ENCODE measurements at places on chromosomes 11 and 22.

GRCh38 chr11:119373921-119374631 is 7.4 kb downstream of the USP2 start:
- peak; percentile 74 for DNase-seq

DNA sequence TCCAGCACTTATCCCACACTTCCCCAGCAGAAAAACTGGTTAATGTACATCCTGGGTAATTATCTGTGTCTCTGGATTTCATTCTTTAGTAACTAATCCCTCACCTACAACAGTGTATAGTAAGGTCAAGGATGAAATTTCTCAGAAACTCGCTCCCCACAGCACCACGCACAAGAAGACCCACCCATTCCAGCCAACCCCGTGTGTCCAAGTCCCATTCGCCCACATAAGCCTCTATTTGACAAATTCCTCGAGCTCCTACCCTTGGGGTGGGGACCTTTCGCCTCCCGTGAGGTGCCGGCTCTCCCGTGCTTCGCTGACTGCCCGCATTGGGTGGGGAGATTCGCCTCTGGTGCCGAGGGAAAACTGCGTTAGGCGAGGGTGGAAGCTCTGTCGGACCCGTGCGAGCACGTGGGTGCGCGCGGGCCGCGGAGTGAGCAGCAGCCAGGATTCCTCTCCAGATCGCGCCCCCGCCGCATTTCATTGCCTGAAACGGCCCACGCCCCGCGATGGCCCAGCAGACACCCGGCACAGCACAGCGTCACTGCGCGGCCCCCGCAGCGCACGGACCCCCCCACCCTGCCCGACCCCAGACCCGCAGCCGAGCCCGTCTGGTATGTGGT is 866 bp downstream of the EXPH5 start:
- DNase-seq = peak; percentile 70

DNA sequence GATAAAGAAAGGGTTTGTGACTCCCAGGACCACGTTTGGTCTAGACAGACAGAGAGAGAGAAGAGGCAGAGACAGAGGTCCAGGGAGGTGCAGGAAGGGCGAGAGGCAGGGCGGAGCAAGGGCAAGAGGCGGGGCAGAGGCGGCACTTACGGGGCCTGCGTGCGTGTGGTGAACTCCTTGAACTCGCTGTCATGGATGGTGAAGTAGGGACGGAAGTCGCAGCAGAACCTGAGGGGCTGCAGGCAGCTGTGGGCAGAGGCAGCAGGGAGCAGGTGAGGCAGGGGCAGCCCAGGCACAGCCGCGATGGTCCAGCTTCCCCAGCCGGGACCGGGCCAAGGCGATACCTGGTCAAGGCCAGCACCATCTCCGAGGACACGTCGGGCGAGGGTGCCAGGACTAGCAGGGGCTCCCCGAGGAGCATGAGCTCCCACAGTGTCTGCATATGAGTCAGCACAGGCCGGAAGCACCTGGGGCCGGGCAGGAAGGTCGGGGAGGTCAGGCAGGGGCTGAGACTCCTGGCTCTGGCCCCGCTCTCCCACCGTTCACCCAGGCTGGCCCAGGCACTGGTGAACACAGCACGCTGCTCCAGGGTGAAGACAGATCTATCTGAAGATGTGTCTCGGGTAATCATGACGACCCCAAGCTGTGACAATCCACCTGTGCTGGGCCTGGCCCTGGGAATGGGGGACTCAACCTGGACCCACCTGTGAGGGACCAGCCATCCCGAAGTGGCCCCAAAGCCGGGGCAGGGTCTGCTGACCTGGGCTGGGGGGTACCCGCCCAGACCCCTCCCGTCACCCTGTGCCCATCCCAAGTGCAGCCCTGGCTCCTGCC is 7.2 kb upstream of the PLXNB2 start:
- no peak for DNase-seq

- DNase-seq = no peak
Observed at GRCh38 chr11:122170815-122171475, 54.9 kb upstream of the BLID start.

GRCh38 chr22:26135806-26136205 is 33.5 kb upstream of the SEZ6L start:
- no peak for DNase-seq

GRCh38 chr22:27756212-27756660 is 45.3 kb downstream of the MN1 start:
- no peak for DNase-seq

- no peak for DNase-seq
Observed at GRCh38 chr11:66967670-66968425, 7.3 kb upstream of the C11orf86 start.

DNA sequence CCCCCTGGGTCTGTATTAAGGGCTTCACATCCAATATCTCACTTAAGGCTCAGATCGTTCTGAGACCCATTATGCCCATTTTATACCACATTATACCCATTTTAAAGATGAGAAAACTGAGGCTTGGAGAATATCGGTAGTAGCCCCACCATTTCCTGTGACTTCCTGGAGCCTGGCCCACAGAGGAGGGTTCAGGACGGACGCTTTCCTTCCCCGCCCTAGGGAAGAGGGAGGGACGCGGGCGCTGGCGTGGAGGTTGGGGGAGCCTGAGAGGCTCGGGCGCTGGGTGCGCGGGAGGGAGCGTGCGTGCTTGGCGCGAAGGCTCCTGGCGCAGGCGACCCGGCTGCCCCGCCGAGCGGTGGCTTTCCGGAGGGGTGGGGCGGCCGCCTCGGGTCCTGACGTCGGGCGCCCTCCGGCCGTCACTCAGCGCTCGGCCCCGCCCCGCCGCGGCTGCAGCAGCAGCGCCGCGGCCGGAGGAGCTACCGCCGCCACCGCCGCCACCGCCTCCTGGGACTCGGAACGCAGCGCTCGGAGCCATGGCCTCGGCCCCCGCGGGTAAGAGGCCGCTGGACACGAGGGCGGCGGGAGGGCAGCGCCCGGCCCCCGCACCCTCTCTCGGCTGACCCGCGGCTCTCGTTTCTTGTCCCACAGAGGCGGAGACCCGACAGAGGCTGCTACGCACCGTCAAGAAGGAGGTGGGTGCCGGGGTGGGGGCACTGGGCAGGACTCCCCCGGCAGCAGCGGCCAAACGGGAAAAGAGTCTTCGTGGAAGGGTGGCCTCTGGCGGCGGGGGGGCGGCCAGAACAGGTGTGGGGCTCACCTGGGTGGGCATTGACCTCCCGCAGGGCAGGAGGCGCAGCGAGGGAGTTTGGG is at the start of gene SGSM1:
TSS of gene SGSM1 (plus strand) at position 422 of the 873 bp plus-strand sequence. CDS start at position 537, 115 bp downstream.
- DNase-seq = peak; percentile 92

DNA sequence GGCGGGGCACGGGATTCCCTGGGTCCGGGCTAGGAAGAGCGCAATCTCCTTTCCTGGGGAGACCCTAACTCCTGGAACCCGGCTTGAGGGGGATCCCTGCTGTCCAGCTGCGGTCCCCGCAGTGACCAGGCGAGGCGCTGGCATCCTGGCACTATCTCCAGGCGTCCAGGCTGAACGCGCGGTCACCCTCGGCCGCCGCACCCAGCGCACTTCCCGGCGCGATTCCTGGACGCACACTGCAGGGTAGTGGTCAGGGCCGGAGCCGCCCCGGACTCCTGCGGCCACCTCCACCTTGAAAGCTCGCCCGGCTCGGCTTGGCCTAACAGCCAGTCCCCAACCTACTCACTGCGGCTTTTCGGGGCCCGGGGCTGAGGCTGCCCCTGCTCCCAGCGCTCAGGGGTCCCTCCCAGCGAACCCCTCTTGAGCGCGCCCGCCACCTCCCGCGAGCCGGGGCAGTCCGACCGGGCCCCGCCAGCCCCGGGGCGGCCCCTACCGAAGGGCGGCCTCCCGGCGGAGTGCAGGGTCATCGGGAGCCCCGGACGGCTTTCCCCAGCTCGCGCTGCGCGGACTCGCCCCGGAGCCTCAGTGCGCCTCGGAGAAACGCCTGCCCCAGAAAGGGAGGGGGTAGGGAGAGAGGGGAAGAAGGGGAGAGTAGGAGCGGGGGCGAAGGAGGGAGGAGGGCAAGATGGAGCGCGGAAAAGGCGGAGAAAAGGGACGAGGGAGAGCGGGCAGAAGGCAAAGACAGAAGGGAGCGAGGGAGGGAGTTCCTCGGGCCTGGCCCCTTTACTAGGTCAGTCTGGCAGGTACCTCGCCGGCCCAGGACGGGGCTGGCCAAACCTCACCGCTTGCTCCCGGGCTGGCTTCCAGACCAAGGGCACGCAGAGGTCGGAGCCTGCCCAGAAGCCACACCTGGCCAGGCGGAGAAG is 1.0 kb downstream of the POU2AF3 start:
- DNase-seq = no peak

DNA sequence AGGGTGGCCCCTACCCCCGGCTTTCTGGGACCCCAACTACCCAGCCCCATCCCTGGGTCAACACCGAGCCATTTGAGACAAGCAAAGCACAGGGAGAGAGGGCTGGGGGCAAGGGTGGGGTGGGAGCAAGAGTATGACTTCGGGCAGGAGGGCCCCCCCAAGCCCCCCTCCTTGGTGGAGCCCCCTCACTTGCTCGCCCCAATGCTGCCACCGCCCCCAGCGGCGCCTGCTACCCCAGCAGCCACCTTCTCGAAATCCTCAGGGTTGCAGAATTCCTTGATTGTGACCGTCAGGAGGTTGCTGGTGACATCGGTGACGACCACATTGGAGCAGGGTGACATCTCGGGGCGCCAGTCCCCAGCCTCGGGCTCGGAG is 6.0 kb downstream of the CBX6 start:
- DNase-seq = no peak

GRCh38 chr11:93622043-93622442 is 39.4 kb upstream of the CEP295 start:
- DNase-seq = no peak

DNA sequence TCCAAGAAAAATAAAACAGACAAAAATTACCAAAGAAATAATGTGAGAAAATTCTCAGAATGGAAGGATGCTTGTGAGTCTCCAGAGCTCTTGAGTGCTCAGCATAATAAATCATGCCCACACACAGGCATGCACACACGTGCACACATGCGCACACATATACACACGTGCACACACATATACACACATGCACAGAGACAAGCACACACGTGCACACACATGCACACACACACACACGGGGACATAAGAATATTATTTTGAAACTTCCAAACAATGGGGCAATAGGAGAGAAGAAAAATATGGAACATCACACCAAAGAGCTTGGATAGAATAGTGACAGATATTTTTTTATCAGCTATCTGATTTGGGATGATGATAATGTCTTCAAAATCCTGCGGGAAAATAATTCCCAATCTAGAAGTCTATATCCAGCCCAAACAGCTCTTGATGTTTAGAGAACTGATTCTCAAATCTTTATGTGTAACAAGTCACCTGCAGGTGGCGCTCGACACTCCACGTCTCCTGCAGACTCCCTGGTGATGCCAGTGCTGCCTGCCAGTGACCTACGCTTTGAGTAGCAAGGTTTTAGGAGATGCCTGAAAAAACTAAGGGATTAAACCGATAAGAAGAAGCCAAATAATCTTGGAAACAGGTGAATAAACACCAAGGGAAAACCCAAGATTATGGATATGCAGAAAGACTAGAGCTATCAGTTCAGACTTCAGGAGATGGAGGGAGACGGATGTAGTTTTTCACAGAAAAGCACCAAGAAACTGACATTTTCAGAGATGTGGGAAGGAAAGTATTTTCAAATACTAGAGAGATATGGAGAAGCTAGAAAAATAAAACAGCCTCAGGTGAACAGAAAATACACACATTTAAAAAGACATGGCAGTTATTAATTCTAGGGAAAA is 743.6 kb downstream of the ETS1 start:
- DNase-seq = peak; percentile 73

DNA sequence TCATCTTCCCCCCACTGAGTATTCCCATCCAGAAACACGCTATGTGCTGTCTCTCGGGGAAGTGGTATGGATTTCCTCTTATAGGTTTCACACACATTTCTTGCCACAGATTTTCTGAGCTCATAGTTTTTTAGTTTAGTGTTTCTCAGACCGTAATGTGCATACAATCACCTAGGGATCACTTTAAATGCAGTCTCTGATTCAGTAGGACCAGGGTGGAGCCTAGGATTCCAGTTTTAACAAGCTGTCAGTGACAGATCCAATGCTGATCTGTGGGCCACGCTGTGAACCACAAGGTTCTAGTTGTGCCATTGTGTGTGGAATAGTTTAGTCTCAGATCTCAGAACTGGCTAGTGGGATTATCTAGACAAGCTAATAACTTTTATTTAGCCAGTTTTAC is 23.7 kb upstream of the CXCR5 start:
- DNase-seq = no peak

DNA sequence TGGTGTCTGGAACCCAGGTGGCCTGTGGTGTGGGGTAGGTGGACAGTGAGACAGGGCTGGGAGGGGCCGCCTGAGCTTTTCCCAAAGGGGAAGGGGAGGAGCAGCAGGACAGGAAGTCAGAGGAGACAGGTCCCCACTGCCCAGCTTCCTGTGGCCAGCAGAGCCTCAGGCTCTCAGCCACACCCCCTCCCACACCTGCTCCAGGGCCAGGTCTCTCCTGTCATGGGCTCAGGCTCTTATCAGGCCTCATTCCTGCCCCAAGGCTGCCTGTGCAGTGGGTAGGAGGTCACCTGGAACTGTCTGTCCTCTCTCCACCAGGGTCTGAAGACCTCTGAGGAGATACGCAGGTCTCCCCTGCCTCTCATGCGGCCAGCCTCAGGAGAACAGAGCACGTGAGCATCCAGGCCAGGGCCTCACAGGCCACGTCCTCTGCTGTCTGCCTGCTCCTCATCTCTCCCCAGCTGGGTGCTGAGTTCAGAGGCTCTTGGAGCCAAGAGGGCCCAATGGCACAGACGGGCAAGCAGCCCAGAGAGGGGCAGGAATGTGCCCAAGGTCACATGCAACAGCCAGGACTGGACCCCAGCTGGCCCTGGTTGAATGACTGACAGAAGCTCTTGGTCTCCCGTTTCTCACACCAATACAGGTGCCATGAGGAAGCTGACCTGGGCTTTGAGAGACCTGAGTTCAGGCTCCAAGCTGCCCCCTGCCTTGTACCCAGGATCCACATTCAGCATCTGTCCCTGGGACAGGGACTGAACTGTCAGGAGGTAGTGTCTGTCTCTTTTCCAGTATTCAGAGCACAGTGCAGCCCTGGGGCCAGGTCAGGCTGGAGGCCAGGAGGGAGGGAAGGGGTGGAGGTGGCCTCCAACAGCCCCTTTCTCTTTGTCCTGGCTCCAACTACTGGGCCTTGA is 16.7 kb downstream of the STARD10 start:
- no peak for DNase-seq

DNA sequence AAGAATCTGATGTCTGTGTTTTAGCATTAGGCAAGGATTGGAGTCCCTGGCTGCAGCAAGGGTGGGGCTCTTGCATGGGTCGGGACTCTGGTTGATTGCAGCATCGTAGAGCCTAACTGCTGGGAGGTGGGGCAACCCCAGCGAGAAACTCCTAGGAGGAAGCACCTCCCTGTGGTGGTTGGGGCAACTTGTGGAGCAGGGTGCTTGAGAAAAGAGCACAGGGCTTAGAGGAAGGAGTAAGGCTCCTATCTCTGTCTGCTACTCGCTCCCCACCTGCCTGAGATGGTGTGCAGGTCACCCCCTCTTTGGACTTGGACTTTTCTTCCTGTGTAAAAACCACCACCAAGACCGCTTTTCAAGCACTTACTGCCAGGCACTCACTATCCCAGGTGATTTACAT is 15.6 kb downstream of the SREBF2 start:
- no peak for DNase-seq

- no peak for DNase-seq
Observed at GRCh38 chr22:28896611-28897010, 13.2 kb downstream of the ZNRF3 start.
